ENCODE measurements at places on chromosomes 6 and 20.
A peak's percentile ranks its signal among the peaks of the same experiment; 100 is the strongest.

- no peaks in the 10 kb centered on the region for H3K4me1 ChIP-seq
- H3K27me3 ChIP-seq, result no peaks in the 10 kb centered on the region
- DNase-seq, result no peak
- H3K27ac ChIP-seq, result no peak overlapping the region
- H3K4me3 ChIP-seq, result no peak overlapping the region
- peaks cover 46% of the 10 kb centered on the region for H3K36me3 ChIP-seq
Observed at GRCh38 chr6:110999634-111000270, 17.9 kb downstream of the RPF2 start.

GRCh38 chr20:5448449-5449118 is 131.8 kb upstream of the PROKR2 start:
- no peaks in the 10 kb centered on the region for H3K4me1 ChIP-seq
- H3K4me3 ChIP-seq, result no peak overlapping the region
- H3K36me3 ChIP-seq, result no peaks in the 10 kb centered on the region
- peak; percentile 77 for DNase-seq
- peaks cover 23% of the 10 kb centered on the region for H3K27me3 ChIP-seq
- no peak overlapping the region for H3K27ac ChIP-seq

DNA sequence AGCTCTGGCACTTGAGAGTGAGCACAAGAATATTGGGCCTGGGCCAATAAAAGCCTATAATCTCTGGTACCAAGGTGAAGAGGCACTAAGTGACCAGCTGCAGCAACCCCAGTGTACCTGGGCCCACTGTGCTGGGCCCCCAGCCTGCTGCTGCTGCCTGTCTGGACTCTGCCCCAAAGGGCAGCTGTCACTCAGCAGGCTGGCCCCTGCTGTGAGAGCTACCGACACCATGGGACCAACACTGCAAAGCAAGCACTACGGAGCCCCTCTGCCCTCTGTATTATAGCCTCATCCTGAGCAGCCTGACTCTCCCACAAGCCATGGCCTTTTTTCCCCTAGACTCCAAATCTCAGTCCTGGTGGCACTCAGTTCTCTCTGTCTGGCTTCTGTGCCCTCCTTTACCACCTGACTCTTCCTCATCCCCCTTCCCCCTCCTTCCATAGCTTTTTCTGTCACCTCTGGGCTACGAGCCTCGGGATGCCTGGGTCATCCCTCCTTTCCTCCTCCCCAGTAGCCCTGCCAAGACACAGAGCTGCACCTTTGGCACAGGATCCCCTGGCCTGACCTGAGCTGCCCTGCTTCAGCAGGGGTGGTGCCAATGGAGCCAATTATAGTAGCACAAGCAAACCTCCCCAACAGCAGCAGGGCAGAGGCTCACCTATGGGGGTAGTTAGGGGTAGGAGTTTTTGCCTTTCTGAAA is 14.2 kb downstream of the RRP36 start:
- H3K36me3 ChIP-seq, result peaks cover 30% of the 10 kb centered on the region
- DNase-seq, result no peak
- no peaks in the 10 kb centered on the region for H3K27me3 ChIP-seq
- H3K27ac ChIP-seq, result no peak overlapping the region
- H3K4me3 ChIP-seq, result no peak overlapping the region

DNA sequence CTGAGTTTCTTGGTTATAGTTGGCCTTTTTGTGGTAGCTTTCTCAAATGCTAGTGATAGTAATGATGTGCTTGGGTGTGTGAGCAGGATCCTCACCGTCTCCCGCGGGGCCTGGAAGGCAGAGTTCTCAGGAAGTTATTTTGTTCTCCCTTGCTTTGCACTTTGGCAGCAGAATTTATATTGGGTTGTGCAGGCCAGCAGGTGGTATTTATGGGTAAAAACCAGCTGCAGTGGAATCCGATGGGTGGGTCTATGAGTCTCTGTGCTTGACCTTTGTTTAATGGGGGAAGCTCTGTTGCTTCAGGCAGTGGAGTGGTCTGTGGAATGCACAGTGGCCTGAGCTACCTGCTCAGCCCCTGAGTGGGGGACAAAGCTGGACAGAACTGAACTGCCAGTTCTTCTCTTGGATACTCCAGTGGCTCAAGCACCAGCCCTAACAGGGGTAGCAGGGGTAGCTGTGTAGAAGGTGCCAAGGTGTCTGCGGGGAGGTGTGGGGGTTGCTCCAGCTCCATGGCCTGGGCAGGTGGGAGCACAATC is 27.3 kb downstream of the IGF2R start:
- no peak for DNase-seq
- peaks cover 83% of the 10 kb centered on the region for H3K36me3 ChIP-seq
- H3K4me3 ChIP-seq, result no peak overlapping the region
- H3K27me3 ChIP-seq, result no peaks in the 10 kb centered on the region

- no peak overlapping the region for H3K4me3 ChIP-seq
- DNase-seq, result no peak
- H3K36me3 ChIP-seq, result no peaks in the 10 kb centered on the region
- H3K27ac ChIP-seq, result no peak overlapping the region
- H3K4me1 ChIP-seq, result no peaks in the 10 kb centered on the region
- H3K27me3 ChIP-seq, result no peaks in the 10 kb centered on the region
Observed at GRCh38 chr6:56521454-56521853, 121.2 kb downstream of the DST start.

DNA sequence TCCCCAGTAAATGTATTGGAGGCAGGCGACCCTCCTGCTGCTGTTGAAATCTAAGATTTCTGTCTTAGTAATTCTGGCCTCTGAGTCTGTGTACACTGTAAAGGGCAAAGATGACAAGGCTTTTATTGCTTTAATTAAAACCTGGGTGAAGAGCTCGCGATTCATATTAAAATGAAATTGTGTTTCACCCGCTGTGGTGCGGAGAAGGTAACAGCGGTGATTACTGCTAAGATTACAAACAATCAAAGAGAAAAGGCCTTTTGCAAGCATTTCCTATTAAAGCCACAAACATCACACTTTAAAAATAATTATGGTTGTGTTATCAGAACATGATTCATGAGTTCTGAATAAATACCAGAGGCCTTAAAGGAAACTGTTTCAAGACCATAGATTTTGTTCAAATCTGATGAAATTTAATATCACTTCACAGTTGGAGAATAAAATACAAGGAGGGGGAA is 69.3 kb downstream of the TOX2 start:
- no peak overlapping the region for H3K27ac ChIP-seq
- peaks cover 27% of the 10 kb centered on the region for H3K4me1 ChIP-seq
- H3K36me3 ChIP-seq, result no peaks in the 10 kb centered on the region

- H3K27ac ChIP-seq, result no peak overlapping the region
- no peak overlapping the region for H3K4me3 ChIP-seq
- no peak for DNase-seq
Observed at GRCh38 chr20:41861772-41862422, 243.7 kb upstream of the CHD6 start.

- H3K36me3 ChIP-seq, result no peaks in the 10 kb centered on the region
- H3K27me3 ChIP-seq, result no peaks in the 10 kb centered on the region
- peaks cover 28% of the 10 kb centered on the region for H3K4me1 ChIP-seq
Observed at GRCh38 chr6:143062551-143062950, 1.9 kb downstream of the AIG1 start.

GRCh38 chr6:133467982-133468380 is 226.8 kb downstream of the EYA4 start:
- H3K27me3 ChIP-seq, result peaks cover 2% of the 10 kb centered on the region
- no peaks in the 10 kb centered on the region for H3K36me3 ChIP-seq
- DNase-seq, result no peak
- H3K27ac ChIP-seq, result no peak overlapping the region

DNA sequence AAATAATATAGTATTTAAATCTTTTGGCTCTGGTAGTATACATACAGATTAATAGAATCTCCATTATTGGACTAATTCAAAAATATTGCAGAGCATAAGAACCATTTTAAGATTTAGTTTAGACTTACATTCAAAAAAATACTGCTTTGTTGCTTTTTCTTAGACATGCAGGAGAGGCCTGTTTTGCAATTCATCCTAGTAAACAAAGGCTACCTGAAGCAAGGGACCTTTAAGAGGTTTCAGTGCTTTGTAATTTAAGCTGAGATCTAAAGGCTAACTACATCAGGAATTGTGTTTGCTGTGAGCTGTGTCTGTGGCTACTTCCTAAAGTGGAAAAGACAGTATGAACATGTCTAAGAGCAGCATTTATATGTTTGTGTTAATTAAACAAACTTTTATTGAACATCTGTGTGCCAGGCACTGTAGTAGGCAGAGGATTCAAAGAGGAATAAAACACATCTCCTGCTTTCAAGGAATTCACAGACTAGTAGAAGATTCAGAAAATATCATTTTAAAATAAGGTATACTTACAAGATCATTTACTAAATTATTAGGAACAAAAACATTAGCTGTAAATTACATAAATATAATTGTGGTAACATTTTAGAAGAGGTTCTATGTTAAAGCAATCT is 29.1 kb upstream of the CALHM6 start:
- H3K36me3 ChIP-seq, result no peaks in the 10 kb centered on the region
- no peak for DNase-seq
- H3K4me1 ChIP-seq, result no peaks in the 10 kb centered on the region
- no peaks in the 10 kb centered on the region for H3K27me3 ChIP-seq
- H3K27ac ChIP-seq, result no peak overlapping the region

- H3K27me3 ChIP-seq, result peaks cover 8% of the 10 kb centered on the region
- no peak for DNase-seq
- H3K4me1 ChIP-seq, result no peaks in the 10 kb centered on the region
Observed at GRCh38 chr6:11064836-11065235, 20.7 kb upstream of the ELOVL2 start.

DNA sequence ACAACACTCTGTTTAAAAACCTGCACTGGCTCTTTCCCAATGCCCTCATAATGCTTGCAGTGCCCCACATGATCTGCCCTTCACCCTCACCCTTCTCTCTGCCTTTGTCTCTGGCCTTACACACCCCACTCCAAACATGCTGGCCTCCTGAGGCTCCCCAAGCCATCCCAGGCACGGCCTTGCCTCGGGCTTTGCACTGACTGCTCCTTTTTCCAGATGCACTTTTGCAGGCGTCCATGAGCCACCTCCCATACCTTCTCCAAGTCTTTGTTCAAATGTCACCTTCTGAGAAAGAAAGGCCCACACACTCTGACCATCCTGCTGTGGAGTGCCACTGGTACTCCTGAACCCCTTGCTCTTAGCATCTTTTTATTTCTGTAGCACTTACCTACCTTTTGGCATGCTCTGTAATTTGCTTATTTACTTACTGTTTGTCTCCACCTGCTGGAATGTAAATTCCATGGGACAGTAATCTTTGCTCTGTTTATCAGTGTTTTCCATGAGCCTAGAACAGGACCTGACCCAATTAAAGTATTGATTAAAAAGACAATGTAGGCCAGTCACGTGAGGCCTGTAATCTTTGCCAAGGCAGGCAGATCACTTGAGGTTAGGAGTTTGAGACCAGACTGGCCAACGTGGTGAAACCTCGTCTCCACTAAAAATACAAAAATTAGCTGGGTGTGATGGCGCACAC is 30.7 kb downstream of the GFRA4 start:
- H3K4me3 ChIP-seq, result no peak overlapping the region
- DNase-seq, result no peak
- peaks cover 10% of the 10 kb centered on the region for H3K36me3 ChIP-seq

DNA sequence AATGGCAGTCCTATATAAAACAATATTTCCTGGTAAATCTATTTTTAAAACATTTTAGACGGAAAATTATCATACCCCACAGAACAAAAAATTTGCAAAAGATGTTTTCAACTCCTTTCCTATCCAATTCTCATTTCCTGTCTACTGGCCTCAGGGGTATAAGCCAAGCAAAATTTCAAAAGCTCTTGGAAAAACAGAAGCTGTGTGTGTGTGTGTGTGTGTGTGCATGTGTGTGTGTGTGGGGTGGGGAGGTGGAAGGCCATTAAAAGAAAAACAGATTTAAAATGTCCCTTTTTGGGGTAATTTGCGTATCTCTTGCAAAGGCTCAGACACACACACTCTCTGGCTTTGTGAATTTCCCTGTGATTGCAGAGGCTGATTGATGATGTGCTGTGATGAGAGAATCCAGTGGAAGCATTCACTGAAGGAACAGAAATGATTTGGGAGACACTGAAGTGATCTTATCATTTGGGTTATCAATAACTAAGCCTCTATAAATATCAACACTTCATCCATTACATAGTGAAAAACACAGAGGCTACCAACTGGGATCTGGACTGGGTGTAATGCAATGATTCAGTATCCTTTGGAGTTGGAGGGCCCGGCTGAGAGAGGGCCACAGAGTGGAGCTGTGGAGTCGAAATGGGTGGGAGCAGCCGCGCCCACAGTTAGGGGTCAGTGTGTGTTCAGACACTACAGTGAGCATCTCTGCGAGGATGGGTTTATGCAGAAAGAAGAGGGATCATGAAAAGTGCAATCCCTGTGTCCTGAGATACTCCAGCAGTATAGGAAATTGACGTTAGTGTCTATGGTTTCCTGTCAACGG is 106.8 kb upstream of the PREP start:
- H3K27me3 ChIP-seq, result peaks cover 18% of the 10 kb centered on the region
- H3K4me3 ChIP-seq, result no peak overlapping the region
- DNase-seq, result no peak
- H3K4me1 ChIP-seq, result peaks cover 3% of the 10 kb centered on the region
- H3K36me3 ChIP-seq, result no peaks in the 10 kb centered on the region

- peak overlapping the region; percentile 93 for H3K27ac ChIP-seq
- no peaks in the 10 kb centered on the region for H3K27me3 ChIP-seq
- peaks cover 56% of the 10 kb centered on the region for H3K4me1 ChIP-seq
Observed at GRCh38 chr20:57393321-57394120, 2.3 kb downstream of the RBM38 start.

GRCh38 chr6:98871057-98871456 is 36.7 kb downstream of the POU3F2 start:
- peaks cover 40% of the 10 kb centered on the region for H3K36me3 ChIP-seq
- H3K27me3 ChIP-seq, result no peaks in the 10 kb centered on the region
- no peak for DNase-seq

DNA sequence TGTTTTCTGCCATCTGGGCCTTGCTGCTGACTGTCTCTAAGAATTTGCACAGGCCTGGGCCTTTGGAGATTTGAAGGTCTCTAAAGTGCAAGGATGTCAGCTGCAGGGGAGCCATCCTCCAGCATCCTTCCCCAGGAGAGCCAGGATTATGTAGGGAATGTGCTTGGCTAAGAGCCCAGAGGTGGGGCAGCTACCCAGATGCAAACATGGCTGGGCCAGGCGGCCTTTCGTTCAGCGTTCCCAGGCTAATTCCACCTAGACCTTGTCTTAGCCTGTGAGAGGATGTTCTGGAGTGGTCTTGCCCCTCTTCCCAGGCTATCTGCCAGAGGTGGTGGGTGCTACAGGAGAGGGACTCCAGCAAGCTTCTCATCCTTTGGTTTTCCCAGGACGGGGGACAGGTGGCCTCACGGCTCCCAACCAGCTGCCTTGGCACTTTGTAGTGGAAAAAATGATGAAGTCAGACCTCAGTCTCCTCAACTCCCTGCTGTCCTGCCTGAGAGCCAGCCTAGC is 7.7 kb upstream of the PTGIS start:
- no peak overlapping the region for H3K4me3 ChIP-seq
- DNase-seq, result no peak
- H3K4me1 ChIP-seq, result peaks cover 19% of the 10 kb centered on the region
- H3K27ac ChIP-seq, result no peak overlapping the region
- H3K36me3 ChIP-seq, result no peaks in the 10 kb centered on the region
- H3K27me3 ChIP-seq, result peaks cover 13% of the 10 kb centered on the region

DNA sequence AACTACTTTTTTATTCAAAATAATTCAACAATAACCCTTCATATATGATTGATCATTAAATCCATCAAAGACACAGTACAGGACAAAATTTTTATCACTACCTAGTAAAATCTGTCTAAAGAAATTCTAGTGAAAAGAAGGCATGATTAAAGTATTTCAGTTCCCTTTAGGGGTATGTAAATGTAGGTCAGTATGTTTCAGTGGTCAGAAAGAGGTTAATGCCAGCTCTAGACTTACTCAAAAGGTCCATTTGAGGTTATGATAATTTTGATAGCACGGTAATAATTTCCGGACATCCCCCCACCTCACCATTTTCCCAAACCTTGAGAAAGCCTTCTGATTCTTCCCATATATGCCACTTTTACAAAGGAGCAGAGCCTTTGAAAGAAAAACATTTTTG is 193.5 kb upstream of the ID4 start:
- no peaks in the 10 kb centered on the region for H3K36me3 ChIP-seq
- no peak overlapping the region for H3K27ac ChIP-seq
- H3K4me3 ChIP-seq, result no peak overlapping the region
- no peak for DNase-seq
- H3K4me1 ChIP-seq, result no peaks in the 10 kb centered on the region
